ENCODE measurements at places on chromosomes 2 and 18.

GRCh38 chr2:37625156-37625555, 46.3 kb downstream of the CDC42EP3 start:
- ATAC-seq = peak; percentile 63

DNA sequence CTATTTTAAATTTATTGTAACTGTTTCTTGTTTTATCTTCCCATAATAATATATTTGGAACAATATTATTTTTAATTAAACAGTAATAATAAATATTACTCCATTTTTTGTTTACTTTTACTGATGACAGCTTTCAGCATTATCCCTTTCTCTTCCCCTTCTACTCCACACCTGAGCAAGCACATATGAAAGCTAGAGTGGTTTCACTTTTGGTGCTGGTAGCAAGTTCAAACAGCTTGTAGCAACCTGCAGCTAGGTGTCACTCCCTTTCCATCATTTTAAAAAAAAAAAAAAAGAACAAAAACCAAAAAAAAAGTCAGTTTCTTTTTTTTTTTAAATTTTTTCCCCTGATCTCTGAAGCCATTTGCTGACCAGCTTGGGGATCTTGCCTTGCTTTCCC, 801.8 kb downstream of the CCDC85A start:
- ATAC-seq = no peak

GRCh38 chr2:144546933-144547332, 27.0 kb upstream of the ZEB2 start:
- no peak for ATAC-seq

DNA sequence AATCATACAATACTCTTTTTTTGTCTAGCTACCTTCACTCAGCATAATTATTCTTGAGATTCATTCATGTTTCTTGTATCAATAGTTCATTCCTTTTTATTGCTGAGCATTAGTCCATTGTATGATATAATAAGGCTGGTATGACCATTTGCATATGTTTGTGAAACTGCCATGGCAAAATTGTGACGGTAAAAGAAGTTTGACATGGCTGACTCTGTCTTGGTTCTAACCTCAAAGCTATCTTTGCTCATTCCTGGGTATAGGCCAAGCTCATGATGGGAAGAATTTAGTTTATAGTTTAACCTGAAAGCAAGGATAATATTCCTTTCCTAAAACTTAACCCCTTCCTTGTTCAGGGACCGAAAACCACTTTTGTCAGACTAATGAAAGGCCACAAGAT, 46.4 kb downstream of the COMMD1 start:
- no peak for ATAC-seq

- ATAC-seq = no peak
Measured at GRCh38 chr2:152067823-152068222, 31.0 kb downstream of the CACNB4 start.

DNA sequence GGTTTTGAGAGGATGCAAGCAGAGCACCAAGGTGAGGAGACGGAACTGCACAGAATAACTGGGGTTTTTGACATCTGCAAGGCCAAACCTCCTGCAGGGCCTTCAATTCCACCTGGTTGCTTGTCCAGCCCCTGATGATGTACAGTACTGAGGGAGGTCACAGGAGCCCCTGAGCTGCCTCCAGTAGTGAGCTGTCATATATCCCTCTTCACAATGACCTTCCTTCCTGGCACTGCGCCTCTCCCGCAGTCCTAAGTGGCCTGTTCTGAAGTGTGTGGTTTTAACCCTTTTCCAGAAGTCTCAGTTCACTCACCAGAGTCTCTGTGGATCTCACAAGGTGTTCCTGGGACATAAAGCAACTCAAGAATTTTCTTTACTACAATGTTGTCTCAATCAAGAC, 45.3 kb downstream of the LRRTM1 start:
- ATAC-seq = no peak

DNA sequence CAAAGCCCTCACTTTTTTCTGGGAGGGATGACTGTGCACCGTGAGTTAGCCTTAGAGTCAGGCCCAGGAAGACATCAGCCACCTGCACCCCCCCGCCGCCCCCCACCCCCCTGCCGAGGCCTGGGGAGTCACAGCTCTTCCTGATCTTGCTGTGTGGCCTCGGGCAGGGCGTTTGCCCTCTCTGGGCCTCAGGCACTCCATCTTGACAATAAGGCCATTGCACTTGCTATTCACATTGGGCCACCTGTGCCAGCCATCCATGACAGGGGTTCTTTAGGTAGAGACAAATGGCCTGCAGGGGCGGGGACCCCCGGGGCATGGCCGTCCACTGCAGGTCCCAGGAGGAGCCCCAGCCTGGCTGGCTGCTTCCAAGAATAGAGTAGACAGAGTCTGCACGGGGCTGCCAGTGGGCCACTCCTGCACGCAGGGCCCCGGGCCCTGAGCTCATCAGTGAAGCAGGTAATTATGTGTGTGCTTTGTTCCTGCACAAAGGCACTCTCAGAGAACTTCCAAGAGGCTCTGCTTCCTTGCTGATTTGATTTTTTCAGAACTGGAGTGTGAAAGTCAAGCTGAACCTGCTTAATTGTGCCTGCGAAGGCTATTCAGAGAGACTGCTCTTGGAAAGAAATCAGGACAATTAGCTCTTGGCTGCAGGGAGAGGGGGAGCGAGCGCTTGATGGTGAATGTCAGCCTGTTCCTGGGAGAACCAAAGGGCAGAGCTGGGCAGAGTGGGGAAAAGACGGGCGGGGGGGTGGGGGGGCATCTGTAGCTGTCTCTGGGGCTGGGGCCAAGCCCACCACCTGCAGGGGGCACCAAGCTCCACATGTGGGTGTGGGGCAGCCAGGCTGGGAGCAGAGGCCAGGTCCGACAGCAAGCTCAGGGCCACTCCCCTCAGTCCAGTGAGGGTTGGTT, 40.3 kb downstream of the RRM2 start:
- ATAC-seq = 0 out of 3 replicates have a peak, but pooled peaks have one; percentile 11

DNA sequence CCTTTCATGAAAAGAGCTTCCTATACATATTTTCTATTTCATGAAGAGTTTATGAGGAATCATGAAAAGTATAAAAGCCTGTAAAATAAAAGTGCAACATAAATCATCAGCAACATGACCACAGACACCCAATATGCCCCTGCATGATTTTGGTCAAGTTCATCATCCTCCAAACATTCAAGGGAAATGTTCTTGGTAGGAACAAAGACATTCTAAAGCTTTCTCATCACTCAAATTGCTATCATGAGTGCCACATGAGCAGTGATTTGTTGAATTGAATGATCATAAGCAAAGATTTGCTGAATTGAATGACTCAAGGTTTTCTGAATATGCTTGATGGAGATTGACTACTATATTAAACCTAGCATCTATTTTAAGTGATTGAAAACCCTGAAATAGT, 172.2 kb downstream of the MBD2 start:
- no peak for ATAC-seq

DNA sequence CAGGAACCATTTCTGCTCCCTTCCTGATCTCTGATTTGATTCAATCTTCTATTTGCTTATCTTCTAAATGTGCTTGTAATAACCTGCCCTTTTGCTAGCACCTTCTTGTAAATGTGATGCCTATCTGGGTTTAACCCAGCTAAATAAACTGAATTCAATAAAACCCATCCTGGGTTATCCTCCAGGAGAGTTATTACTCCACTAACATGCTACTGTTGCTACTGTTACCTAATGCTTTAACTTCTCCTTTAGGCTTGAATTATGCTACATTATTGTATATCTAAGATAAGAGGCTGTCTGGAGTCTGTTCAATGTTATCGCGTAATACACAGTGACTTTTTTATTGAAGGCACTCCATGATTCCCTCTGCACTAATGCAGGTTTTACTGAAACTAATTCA, 206.5 kb upstream of the CTAGE1 start:
- no peak for ATAC-seq

- ATAC-seq = peak; percentile 47
Measured at GRCh38 chr2:37471994-37472393, 127.6 kb downstream of the QPCT start.

DNA sequence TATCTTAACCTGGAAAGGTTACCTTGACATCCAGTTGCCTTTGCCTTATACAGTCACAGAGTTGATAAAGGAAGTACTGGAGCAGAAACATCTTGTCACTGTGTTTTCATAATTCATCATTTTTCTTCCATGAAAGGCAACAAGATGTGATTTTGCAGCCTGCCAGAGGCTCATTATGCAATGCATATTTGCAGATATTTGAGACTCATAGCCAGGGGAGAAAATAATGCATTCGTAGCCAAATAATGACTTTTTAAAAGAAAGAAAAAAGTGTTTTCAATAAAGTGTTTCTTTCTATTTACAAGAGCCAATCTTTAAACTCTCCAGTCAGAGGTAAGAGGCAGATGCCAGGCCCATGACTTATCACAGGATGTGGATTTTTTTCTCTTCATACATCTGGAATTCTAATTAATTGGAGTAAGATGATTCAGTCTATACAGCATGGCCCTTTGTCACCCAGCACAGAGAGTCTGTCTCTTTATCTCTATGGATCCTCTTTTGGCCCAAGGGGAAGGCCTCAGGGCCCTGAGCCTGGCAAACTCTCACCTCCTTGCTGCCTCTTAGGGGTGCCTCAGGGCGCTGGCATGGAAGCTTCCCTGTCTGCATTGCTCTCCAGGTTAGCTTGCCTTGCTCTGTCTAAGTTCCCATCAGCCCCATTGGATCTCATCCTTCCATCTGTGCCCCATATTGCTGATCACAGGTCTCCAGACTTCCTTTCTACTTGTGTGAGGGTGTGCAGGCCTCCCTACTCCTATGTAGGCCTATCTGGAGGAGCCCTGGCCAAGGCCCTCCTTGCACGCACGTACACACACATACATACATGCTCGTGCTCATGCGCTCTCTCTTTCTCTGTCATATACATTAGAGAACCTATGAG, 247.7 kb downstream of the TPGS2 start:
- ATAC-seq = peak; percentile 86

DNA sequence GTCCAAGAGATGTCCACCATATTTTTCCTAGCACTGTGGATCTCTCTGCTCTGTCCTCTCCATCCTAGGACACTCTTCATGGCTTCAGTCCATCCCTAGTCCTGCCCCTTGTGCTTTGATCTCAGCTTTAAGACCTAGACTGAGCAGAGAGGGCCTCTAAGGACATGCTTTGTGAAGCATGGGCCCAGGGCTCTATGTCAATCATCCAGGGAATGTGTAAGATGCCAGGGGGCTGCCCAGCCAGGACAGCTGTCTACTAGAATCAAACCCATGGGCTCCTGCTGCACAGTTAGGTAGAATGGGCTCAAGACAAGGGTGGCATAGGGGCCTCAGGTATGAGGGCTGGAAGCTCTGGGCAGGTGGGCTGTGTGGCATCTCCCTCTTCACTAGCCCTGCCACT, 24.9 kb downstream of the TET3 start:
- ATAC-seq = no peak

- ATAC-seq = no peak
Measured at GRCh38 chr2:196657333-196657732, 17.8 kb downstream of the CCDC150 start.

DNA sequence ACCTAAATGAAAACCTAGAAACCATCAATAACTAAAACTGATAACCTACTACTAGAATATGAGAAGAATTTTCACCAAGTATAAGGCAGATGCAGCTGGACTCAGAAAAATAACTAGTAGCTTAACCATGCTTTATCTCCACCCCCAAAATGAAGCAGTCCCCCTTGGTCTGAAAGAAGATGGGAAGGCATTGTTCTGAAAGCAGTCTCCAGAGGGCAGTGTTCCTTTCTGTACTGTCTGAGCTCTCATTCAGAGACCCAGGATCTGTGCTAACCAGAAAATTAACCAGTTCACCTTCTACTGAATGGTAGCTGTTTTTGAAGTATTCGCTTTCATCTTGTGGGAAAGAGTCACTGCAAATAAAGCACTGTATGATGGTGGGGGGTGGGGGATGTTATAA, 273.0 kb downstream of the PDE11A start:
- peak; percentile 94 for ATAC-seq

DNA sequence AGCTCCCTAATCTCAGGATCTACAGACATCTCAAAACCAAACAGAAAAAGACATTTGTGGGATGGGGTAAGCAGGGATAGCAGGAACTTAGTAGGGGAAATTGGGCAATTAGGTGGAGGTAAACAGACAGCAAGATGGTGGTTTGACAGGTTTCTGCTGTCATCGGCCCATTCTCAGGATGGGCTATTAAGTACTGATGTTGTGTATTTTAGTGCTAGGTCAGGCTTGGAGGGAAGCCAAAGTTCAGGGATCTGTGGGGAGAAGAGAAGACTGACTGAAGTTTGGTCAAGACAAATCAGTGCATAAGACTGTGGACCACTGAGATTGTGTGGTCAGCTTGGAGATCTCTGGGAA, 96.8 kb upstream of the THUMPD2 start:
- no peak for ATAC-seq

DNA sequence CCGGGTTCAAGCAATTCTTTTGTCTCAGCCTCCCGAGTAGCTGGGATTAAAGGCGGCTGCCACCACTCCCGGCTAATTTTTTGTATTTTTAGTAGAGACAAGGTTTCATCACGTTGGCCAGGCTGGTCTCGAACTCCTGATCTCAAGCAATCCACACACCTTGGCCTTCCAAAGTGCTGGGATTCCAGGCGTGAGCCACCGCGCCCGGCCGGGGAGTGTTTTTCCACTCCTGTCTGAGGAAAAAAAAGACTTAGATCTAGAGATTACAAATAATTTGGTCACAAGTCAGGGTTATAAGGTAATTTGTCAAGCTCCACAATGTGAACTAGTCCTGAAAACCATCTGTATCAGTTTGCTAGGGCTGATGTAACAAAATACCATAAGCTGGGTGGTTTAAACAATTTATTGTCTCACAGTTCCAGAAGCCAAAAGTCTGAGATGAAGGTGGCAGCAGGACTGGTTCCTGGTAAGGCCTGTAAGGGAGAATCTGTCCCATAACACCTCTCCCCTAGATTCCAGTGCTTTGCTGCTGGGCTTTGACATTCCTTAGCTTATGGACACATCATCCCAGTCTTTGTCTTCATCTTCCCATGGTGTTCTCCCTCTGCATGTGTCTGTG, 40.7 kb upstream of the SP3 start:
- no peak for ATAC-seq

DNA sequence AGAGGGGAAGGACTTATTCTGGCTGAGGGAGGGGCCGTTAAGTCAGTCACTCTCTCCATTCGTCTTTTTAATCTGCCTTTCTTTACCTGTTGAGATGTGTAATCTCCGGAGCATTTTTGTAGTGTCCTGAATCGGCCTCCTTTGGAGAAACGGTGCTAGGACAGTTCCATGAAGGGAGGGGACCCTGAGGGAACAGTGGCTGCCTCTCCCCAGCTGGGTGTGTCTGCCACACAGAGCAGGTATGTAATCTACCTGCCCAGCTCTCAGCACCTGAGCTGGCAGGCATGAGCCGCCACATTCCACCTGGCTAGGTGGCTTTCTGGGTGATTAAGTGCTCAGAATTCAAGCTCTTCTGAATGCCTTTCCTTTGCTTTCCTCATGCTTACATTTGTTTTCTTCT, 131.2 kb downstream of the WDSUB1 start:
- ATAC-seq = no peak
